ENCODE measurements at places on chromosomes 1 and 21. TPM values are rescaled to one million over a fixed set of nuclear protein-coding genes. Genes with fewer than 3 reads are reported as not detected.

GRCh38 chr1:13788795-13789194 is 88.8 kb downstream of the PRDM2 start:
- no peak for DNase-seq

DNA sequence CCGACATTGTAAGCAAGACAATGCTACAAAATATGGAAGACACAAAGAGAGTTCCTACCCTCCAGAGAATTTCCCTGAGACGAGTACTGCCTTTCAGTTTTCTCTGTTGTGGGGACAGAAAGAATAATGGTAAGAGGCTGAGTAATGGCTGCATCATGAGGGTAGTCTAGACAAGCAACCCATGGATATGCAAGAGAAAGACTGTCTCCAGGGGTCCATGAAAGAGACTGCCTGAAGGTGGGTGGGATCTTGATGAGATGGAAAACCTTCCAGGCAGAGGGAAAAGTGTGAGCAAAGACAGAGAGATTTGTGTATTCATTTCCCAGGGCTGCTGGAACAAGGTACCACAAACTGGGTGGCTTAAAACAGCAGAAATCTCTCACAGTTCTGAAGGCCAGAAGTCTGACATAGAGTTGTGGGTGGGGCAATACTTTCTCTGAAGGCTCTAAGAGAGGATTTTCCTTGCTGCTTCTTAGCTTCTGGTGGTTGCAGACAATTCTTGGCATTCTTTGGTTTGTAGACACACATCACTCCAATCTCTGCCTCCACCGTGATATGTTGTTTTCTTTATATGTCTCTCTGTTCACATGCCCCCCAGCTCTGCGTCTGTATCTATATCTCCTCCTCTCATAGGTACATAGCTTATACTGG is 41.4 kb downstream of the ANP32E start:
- DNase-seq: no peak

DNA sequence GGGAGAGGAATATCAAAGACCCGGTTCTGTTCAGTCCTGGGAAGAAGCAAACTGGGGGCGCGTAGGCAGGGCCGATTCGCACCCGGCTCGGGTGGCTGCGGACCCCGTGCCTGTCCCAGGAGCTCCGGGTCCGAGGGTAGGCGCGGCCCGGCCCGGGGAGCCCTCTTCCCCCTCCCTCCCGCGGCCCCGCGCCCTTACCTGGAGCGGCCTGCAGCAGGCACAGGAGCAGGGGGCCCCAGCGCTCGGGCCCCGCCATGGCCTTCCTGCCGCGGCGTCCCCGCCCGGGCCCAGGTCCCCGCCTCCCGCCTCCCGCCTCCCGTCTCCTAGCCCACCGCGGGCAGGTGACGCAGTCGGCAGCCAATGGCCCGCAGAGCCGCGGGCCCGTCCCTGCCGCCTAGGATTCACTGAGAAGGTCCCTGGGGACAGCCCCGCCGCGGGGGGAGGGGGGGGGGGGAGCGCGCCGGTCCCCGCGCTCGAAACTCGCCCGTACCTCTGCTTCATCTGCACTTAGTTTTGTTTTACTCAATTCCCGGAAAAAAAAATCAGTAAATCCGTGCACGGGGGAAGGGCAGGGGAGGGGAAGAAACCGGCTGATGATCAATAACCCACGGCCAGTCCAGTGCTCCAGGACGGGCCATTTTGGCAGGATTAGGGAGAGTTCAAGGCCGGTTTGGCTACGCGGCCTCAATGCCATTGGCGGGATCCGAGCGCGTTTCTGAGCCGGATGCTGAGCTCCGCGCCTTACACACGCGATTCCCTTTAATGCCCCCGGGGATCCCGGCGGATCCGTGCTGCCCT is at the start of gene IFNLR1:
TSS of gene IFNLR1 (minus strand) at position 297 of the 798 bp plus-strand sequence. CDS start at position 256, 41 bp downstream.
- DNase-seq: peak; percentile 91

GRCh38 chr1:97412737-97413136 is 508.1 kb downstream of the DPYD start:
- peak; percentile 27 for DNase-seq

- no peak for DNase-seq
These were observed 15.9 kb downstream of the ATF6 start for GRCh38 chr1:161781995-161782394.

DNA sequence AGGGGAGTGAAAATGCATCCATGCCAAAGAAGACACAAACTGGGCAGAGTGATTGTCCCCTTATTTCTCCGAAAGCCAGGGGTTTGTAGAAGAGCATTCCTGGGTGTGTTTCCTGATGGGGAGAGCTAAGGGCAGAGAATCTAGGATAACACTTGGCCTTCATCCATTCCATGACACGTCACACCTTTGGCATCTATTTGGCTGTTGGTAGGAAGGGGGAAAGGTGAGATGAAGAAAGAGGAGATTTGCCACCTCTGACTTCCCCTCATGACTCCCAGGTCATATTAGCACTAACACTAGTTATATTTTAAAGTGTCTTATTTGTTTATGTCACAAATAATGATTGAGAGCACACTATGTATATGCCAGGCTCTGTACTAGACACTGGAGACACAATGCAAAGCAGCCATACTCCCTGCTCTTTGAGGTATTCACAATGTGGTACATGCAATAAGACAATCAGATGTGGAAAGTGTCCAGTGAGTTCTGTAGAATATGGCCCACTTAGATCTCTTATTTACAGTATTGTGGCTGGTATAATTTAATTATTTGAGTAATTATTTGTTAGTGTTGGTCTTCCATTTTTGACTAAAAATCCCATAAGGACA is 54.5 kb upstream of the GADD45A start:
- DNase-seq: no peak

GRCh38 chr1:97038410-97038809 is 316.8 kb downstream of the PTBP2 start:
- no peak for DNase-seq

GRCh38 chr1:43144237-43144636 is 27.9 kb downstream of the EBNA1BP2 start:
- no peak for DNase-seq

GRCh38 chr1:78070758-78071157 is 25.0 kb downstream of the GIPC2 start:
- DNase-seq: peak; percentile 67

GRCh38 chr1:27505420-27505680 is 15.4 kb upstream of the WASF2 start:
- no peak for DNase-seq

GRCh38 chr1:24696041-24696755 is 49.0 kb upstream of the CLIC4 start:
- DNase-seq: no peak

DNA sequence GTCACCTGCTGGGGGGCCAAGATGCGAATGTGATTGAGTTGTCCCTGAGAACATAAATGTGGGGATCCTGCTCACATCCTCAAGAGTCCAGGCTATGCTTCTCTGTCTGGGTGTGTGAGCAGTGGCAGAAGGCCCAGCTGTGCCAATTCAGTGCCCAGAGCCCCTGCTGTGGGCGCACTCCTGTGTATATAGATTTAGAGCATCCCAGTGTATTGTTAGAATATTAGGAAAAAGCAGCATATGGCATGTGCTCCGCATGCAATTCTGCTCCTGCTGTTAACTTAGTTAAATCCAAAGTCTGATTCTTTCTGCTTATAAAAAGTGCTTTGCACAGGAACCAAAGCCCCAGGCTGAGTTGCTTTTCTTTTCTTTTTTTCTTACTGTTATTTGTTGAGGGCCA is 37.8 kb downstream of the FAM78B start:
- DNase-seq: no peak

DNA sequence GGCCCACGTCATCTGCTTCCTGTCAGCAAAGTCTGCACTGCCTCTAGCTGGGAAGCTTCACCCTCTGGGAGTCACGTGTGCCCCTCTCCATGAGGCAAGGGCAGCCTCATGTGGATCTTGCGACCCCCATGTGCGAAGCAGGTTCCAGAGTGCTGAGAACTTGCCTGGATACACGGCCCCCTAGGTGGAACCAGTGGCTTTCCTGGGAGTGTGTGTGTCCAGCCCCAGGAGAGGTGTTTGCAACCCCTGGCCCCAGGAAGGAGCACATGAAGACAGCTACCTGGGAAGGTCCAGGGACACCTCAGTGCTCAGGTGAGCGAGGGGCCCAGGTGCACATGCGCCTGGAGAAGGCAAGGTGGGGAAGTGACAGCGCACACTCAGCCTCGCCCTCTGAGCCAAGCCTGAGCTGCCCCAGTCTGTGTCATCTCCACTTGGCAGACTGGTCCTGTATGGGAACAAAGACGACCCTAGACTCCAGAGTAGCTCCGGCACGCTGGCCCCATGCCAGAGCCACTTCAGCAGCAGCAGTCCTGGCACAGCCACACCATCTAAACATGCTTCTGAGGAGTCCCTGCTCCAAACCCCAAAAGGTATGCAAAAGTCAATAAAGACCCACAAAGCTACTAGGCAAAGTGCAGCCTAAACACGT is 8.9 kb downstream of the LSS start:
- DNase-seq: peak; percentile 45

DNA sequence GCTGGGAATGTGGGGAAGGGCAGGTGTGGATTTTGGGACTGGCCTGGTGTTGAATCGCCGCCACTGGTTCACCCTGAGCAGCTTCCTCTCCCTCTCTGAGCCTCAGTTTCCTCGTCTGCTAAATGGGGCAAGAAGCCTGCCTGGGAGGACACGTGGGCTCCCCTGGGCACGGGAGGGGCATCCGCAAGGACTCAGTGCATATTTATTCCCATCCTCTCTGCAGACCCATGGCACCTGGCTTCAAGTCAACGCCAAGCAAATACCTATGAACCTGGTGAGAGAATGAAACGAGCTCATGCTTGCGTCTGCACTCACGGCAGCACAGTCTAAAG is 234.4 kb downstream of the PTPRU start:
- DNase-seq: no peak

GRCh38 chr1:211420845-211421454 is 71.0 kb downstream of the RD3 start:
- DNase-seq: no peak

GRCh38 chr21:45045481-45045880 is 28.9 kb upstream of the ADARB1 start:
- DNase-seq: no peak

GRCh38 chr1:153945131-153945794 is 1.3 kb downstream of the DENND4B start:
- DNase-seq: peak; percentile 93

- DNase-seq: no peak
These were observed 54.7 kb upstream of the ABCG1 start for GRCh38 chr21:42164064-42164789.

DNA sequence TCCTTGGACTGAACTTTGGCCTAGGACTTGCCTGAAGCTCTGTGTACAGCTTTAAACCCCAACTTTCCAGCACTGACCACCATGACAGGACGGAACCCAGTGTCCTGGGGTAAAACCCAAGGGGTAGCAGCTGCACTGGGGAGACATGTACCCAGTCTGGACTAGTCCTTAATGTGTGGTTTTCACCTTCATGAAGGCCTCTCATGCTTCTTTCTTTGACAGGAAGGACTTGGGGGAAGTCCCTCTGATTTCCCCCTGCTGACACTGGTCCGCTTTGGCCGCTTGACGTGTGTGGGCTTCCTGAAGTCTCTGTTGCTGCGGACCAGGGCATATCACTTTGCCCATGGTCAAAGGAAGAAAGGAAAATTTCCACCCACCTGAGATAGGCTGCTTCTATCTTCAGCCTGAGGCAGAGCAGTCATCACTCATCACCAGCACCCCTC is 66.3 kb upstream of the PRDX6 start:
- no peak for DNase-seq

DNA sequence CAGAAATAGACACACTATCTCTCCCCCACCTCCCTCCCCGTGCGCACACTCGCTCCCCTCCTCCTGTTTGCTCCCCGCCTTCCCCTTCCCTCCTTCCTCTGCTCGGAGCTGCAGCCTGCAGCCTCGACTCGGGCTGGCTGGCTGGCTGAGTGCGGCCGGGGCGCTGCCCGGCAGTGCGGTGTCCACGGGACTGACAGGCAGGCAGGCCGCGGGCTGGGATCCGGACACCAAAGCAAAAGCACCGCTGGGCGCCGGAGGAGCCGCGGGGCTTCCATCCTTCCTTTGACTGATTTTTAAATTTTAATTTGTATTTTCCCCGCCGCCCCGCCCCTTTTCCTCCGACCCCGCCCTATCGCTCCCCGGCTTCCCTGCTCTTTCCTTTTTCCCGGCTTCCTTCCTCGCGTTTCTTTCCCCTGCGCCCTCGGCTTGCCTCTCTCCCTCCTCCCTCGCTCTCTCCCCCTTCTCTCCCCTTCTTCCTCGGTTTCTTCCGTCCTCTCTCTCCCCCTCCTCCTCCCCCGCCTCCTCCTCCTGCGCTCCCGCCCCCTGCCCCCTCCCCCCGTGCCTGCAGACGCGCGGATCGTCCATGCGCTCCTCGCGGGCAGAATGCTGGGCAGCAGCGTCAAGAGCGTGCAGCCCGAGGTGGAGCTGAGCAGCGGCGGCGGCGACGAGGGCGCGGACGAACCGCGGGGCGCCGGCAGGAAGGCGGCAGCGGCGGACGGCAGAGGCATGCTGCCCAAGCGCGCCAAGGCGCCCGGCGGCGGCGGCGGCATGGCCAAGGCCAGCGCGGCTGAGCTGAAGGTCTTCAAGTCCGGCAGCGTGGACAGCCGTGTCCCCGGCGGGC is 109.4 kb downstream of the NAV1 start:
- DNase-seq: peak; percentile 95

- DNase-seq: no peak
These were observed 34.8 kb downstream of the TTLL7 start for GRCh38 chr1:83964153-83964552.

- peak; percentile 15 for DNase-seq
These were observed 40.4 kb downstream of the KRTAP10-1 start for GRCh38 chr21:44499631-44500030.

- peak; percentile 25 for DNase-seq
These were observed 28.7 kb upstream of the SLC45A3 start for GRCh38 chr1:205709059-205709398.

GRCh38 chr1:231801042-231801585 is 174.5 kb downstream of the DISC1 start:
- DNase-seq: no peak

GRCh38 chr1:107867422-107867821 is 97.6 kb downstream of the VAV3 start:
- DNase-seq: no peak

C1orf87 gene
- total RNA-seq: not detected

S100A1 gene
- total RNA-seq: 0.29 TPM

SSU72 gene
- total RNA-seq: 73.1 TPM

POU2F1 gene
- 11.6 TPM for total RNA-seq

MTF2 gene
- total RNA-seq: 15.9 TPM

NFASC gene
- total RNA-seq: 36.9 TPM

CRYAA gene
- total RNA-seq: not detected

KCNE2 gene
- not detected for total RNA-seq

ABCD3 gene
- 30.1 TPM for total RNA-seq

KRTAP19-3 gene
- total RNA-seq: not detected

SERINC2 gene
- 10.9 TPM for total RNA-seq

FMOD gene
- total RNA-seq: 5.9 TPM

FCRL1 gene
- total RNA-seq: not detected
